Retina (tissue), 1 donor: ENCODE measurements at places on chromosomes 13 and 19.

- no peak for DNase-seq
Measured at GRCh38 chr19:55613396-55613795, 7.9 kb downstream of the ZNF865 start.

DNA sequence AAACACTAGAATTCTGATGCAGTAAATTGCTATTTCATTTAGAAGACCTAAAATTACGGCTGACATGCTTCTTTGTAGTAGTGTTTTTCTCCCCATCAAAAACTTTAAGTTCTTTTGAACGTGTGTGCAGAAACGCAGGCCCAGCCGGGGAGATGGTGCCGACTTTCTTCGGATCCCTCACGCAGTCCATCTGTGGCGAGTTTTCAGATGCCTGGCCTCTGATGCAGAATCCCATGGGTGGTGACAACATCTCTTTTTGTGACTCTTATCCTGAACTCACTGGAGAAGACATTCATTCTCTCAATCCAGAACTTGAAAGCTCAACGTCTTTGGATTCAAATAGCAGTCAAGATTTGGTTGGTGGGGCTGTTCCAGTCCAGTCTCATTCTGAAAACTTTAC is 98.3 kb downstream of the TNFRSF19 start:
- DNase-seq: no peak

GRCh38 chr13:99896369-99897075 is 75.0 kb downstream of the ZIC5 start:
- peak; percentile 84 for DNase-seq

DNA sequence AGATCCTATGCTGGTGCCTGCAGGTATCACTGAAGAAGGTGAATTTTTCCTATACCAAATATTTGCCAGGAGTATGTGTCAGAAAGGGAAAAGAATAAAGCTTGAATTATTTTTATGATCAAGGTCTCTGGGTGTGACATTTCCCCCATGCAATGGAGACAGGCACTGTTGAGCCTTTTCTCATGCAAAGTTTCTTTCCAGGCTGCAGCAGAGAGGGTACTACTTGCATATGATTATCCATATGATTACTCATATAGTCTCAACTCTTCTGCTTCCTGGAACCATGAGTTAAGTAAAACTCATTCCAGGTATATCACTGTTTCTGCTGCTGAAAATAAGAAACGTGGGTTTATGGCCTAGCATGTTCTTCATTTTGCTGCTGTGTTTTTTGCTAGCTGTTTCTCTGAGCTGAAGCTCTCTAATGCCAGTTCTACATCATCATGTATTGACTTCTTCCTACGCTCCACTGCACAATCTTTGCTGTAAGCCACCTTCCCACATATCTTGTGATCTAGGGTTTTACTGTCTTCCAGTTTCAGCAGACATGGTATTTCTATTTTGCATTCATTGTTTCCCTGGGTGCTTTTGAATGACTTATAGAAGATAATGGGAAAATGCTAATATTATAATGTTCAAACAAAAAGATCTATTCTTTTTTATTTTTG is 278.7 kb upstream of the GPC6 start:
- DNase-seq: peak; percentile 19

- no peak for DNase-seq
Measured at GRCh38 chr13:113299951-113300350, 2.9 kb downstream of the LAMP1 start.

DNA sequence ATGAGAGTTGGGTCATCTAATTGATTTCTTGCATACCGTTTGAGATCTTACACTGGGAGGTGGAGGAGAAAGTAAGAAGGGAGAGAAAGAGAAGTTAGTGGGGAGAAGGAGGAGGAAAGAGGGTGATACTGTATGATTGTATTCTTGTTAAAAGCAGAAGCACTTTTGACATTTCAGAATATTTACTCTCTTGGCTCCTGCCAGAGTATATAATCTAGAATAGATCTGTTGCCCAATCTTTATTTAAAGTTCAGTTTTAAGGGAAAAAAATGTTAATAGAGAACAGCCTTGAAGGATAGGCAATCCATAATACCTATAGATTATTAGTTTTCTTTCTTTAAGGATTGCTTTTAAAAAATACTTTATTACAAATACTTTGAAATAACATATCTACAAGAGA is 41.5 kb downstream of the PDS5B start:
- no peak for DNase-seq

DNA sequence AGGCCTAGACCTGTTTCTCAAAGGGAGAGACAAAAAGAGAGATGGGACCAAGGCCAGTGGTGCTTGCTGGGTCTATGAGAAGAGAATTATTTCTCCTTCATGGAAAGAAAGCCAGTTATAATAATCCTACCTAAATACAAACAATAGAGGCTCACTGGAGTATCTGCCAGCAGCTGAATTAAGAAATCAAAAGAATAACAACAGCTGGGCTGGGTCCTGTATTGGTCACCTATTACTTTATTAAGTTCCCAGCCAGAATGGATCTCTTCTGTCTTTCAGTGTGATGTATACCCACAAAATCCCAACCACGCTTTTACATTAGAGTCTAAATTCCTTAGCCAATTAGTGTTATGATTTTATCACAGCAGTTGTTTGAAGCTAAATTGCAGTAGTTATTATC is 297.8 kb upstream of the DACH1 start:
- no peak for DNase-seq

DNA sequence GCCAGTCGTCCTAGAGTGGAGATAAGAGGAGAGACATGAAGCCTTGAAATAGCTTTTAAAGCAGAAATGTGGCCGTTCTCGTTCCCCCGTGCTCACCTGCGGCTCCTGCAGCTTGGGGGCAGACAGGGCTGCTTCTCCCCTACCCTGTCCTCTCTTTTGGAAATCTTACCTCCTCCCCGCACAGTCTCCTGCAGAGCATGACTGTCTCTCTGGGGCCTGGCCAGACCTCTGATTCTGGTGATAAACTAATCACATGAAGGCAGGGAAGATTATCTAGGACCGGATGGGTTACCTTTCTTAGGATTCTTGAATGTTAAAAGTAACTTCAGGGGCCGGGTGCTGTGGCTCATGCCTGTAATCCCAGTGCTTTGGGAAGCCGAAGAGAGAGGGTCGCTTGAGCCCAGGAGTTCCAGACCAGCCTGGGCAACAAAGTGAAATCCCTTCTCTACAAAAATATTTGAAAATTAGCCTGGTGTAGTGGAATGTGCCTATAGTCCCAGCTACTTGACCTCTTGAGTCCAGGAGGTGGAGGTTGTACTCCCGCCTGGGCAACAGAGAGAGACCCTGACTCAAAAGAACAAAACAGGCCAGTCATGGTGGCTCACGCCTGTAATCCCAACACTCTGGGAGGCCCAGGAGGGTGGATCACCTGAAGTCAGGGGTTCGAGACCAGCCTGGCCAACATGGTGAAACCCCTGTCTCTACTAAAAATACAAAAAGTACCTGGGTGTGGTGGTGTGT is 8.1 kb downstream of the CEBPA start:
- no peak for DNase-seq

DNA sequence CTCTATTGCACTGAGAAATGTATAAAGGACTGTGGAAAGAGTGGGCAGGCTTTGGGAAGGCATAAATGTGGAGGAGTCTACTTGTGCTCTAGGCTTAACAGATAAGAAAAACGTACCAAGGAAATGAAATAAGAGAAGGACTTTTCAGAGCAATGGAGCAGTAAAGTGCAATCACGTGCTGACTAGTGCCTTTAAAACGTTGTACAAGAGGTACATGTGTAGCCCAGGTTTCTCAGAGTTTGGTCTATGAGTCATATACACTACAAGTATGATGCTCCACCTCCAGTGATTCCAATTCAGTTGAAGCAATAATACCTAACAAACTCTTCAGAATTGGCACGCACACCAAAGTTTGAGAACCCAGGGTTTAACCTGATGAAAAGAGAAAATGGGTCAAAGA is 13.4 kb upstream of the FNDC3A start:
- DNase-seq: no peak

DNA sequence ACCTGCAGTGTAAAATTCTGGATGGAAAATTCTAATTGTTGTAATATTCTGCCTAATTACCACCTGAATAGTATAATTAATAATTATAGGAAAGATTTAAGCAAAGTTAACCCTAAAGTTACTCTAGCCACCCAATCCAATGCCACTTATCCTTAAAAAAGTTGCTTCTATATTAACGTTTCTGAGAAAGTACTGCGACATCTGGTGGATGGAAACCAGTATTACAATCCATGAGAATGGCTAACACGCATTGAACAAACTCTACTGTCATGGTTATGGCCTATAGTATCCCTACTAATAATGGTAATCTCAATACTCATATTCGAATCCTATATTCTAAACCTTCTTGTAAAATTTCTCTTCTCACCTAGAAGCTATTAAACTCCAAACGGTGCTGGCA is 1551.8 kb downstream of the SLITRK1 start:
- no peak for DNase-seq

DNA sequence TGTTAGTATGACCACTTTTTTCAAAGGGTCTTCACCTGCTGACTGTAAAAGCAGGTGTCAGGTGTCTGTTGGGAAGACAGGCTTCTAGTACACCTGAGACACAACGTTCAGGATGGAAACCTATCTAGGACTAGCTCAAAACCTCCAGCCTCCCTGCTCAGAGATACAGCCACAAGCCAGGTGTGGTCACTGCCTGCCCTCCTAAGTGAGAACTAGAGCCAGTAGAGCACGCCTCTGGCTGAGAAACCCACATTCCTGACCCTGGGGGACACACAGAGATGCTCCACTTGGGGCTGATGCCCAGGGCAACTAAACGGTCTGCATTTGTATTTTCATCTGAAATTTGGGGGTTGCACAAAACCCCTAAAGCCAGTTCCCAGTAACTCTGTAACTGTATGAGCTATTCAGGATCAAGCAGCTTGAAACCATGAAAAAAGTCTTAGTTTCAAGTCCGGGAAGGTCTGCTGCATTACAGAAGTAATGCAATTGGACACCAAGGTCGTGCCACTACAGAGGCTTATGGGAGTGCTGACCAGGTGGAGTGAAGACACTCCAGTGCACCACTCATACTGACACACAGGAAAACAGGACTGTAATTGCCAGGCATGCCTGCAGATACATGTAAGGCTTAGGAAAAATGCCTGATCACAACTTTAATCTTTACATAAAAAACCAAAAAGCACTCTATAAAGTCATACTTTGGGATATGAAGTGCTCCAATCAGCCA is 27.8 kb downstream of the ANKRD10 start:
- peak; percentile 13 for DNase-seq

GRCh38 chr13:85137516-85137915 is 661.7 kb downstream of the SLITRK6 start:
- no peak for DNase-seq

DNA sequence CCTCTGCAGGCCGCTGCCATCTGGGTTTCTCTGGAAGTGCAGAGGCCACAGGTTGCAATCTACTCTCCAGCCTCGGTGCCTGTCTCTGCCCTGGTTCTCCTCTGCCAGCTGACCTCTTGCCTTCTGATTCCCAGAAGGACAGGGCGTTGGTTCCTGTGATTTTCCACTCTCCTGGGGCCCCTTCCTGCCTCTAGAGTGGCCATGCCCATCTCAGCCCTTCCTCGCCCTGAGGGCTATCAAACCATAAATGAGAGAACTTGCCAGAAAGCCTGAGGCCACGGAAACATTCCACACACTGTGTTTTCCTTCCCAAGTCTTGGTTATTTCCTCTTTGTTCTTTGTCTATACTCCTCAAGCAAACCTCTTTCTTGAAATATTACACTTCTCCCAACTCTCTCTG is 146.2 kb downstream of the SHISA2 start:
- no peak for DNase-seq

- peak; percentile 16 for DNase-seq
Measured at GRCh38 chr19:52946322-52947310, 16.1 kb downstream of the ZNF816 start.

DNA sequence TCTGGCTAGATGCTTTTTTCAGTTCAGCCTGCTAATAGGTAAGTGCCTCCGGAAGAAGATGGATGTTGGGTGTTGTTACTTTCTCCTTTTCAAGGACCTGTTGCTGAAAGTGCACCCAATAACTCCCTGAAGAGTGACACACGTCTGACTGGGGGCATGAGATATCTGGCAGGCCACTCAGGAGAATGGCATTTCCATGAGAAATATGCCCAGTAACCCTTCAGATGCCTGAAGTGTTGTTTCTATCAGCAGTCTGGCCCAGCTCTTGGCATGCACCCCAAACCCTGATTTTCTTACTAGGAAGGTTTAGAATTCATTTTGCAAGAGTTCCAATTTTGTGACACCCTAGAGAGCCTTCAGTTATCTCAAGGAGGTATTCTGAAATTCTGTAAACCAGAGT is 71.5 kb downstream of the ARHGAP35 start:
- no peak for DNase-seq

GRCh38 chr13:73061876-73062275 is 3.1 kb downstream of the KLF5 start:
- no peak for DNase-seq

GRCh38 chr19:38281811-38282566 is 17.6 kb downstream of the SPINT2 start:
- DNase-seq: no peak

DNA sequence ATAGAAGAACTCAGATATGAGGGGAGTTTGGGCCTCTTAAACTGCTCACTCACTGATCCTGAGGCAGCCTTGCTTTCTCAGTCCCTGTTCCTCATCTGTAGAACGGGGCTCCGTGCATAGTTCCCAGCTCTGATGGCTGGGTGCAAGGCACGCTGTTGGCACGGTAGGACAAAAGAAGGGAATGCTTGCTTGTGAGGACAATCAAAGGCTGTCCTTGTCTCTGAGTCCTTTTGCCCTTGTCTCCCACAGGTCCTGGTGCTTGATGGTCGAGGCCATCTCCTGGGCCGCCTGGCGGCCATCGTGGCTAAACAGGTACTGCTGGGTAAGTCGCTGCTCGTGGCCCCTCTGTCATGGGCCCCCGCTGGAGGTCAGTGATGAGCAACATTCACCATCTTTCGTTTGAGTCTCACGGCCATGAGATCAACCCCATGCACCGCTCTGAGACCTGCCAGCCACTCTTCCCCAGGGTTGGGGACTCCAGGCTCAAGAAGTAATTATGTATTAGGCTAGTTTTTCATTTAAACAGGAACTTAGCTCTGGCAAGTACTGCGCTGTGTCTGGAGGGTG is 2.3 kb downstream of the RPL13A start:
- no peak for DNase-seq

- no peak for DNase-seq
Measured at GRCh38 chr19:6997679-6998445, 23.4 kb downstream of the MBD3L2B start.

DNA sequence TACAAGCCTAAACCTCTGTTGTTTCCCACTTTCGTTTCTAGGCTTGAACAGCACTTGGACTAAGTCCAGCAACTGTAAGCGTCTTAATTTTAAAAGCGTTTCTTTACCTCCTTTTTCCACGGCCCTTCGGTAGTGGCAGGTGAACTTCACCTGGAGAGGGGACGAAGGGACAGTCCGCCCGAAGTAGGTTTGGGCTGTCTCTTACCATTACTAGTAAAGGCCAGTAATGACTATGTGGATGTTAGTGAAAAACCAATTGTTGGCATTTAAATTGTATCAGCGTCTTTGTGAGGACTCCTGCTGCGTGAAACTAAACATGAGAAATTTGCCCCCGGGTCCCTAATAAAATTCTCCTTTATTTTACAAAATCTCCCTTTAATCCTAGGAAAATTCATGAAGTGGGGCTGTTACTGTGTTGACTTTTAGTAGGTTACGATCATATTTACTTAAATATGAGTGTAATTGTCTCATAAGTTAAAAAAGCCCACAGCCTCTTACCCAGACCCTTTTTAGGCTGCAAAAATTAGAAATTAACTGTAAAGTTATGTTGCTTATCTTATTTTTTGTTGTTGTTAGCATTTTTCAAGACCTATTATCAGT is 983 bp downstream of the ITM2B start:
- no peak for DNase-seq
